CD4-positive, alpha-beta T cell treated with Interleukin-21 for 1 hour (primary cell): ENCODE measurements at places on chromosomes 5 and 9.
A peak's percentile ranks its signal among the peaks of the same experiment; 100 is the strongest.

DNA sequence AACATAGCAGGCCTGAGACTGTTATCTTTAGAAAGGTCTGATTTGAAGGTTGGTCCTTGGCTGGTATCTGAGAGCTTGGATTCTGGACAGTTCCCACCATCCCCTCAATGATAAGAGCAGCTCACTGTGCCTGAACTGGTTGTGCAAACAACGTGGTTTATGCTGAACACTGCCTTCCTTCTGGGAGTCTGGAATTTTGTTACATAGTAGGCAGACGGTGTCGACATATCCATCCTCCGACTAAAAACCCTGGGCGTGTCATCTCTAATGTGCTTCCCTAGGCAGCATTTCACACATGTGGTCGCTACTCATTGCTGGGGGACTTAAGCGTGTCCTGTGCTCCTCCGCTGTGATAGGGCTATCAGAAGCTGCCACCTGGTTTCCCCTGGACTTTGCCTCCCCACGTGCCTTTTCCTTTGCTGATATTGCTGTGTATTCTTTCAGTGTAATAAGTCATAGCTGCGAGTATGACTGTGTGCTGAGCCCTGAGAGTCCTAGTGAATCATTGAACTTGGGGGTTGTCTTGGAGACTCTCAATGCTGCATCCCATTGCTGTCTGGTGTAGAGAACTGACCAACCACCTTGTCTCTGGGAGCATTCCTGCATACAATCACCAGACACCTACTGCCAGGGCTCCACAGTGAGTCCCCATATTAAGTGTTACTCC is 119.1 kb upstream of the TBC1D2 start:
- DNase-seq: no peak

GRCh38 chr9:27407491-27407890 is 110.5 kb upstream of the EQTN start:
- no peak for DNase-seq

- no peak for DNase-seq
Observed at GRCh38 chr9:13587571-13587970, 308.1 kb upstream of the MPDZ start.

- no peak for DNase-seq
Observed at GRCh38 chr5:173642191-173642816, 25.9 kb upstream of the BOD1 start.

DNA sequence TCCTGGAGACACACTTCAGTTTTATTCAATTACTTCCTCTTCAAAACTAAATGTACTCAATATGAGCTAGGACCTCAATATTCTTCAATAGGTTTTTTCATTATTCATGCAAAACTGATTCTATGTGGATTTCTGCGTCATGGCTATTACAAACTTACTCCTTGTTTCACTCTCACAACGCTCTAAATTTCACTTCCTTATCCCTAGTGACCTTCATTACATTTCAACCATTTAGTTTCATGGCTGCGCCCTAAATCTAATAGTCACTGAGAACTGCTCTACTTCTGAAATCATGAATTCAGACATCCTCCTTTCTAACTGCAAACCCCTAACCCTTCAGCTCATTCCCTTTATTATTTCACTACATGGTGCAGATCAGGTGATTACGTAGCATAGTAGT is 93.9 kb downstream of the SLC25A46 start:
- no peak for DNase-seq

GRCh38 chr9:108671176-108671575 is 184.6 kb downstream of the ACTL7B start:
- no peak for DNase-seq

DNA sequence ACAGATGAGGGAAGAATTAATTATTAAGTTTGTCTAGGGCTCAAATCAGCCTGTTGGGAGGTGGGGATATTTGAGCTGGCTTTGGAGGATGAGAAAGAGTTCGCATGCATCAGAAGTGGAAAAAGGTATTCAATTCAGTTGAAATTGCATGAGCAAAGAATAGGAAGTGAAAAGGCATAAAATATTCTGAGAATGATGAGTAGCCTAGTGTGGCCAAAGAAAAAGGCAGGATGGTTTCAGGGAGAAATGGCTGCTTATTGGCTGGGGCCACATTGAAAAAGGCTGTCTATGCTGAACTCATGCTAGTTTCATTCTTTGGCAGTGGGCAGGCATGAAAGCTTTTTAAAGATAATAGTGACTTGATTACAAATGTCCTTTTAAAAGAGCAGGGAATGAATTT is 235.4 kb upstream of the RIOK2 start:
- DNase-seq: no peak

- DNase-seq: no peak
Observed at GRCh38 chr9:124390794-124391658, 24.2 kb downstream of the PSMB7 start.

DNA sequence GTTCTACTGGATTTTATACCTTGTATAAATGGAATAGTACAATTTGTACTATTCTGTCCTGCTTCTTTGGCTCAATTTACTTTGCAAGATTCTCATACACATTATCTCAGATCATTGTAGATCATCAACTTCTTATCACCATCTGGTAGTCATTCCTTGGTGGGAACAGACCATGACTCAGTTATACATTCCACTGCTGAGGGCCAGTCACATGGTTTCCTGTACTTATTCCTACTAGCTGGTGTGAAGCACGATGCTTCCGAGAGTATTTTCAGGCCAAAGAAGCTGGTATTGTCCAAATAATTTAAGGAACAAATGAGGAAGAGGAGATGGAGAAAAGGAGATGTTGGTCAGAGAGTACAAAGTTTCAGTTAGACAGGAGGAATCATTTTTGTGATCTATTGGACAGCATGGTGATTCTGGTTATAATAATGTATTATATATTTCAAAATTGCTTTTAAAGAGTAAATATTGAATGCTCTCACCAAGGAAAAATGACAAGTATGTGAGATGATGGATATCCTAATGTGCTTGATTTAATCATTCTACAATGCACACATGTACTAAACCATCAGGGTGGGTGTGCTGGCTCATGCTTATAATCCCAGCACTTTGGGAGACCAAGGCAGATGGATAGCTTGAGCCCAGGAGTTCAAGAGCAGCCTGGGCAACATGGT is 124.1 kb downstream of the SYK start:
- DNase-seq: no peak

DNA sequence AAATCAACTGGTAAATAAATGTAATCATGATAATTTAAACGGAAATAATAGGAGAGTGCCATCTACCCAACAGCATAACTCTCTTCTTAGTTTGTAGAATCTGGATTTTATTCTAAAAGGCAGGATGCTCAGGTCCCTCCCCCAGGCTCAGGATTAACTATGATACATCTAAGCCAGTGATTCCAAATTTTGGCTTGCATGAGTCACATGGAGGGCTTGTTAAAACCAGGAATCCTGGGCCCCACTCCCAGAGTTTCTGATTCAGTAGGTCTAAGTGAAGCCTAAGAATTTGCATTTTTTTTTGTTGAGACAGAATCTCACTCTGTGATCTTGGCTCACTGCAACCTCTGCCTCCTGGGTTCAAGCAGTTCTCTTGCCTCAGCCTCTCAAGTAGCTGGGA is 62.3 kb upstream of the ZFR start:
- DNase-seq: no peak

DNA sequence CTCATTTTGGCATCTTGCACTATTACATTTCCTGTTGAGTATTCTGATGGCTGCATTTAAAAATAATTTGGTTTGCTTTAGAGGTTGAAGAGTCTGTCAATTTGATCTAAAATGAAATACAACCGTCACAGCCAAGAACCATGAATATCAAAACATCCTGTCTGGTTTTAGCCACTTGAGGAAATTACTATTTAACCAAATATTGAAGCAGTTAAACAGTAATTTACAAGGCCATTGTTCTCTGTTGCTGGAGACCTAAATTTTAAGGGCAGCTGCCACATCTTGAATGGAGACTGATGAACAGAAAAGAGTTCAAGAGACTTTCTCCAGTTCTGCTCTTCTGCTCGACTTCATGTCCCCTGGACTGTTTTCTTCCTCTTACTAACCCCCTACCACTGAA is 549.4 kb downstream of the LRRC70 start:
- DNase-seq: no peak

DNA sequence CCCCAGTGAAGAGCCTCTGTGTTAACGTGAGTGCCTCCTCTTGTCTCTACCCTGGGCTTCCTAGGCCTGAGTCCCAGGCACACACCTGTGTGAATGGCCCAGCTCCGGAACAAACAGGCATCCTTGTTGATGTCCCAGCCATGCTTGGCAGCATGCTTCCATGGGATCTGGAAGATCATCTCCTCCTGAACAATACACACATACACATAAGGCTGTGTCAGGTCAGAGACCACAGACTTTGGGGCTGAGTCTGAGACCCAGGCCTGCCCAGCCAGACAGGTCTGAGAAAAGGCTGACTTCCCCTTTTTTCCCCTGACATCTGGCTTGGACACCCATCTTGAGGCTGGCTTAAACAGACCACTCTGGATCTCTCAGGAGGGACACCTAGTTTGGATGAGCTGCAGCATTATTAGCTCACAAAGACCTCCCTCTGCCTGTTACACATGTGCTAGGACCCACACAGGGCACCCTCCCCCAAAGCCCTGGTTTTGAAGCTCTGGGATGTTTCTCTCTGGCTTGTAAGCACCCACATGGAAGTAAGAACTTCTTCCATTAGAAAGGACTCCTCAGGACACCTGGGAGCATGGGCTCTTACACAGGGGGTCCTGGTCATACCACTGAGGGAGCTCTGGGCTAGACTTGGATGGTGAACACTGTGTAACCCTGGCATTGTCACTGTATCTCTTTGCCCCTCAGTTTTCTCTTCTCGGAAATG is 2.6 kb downstream of the IRF1 start:
- DNase-seq: peak; percentile 44

DNA sequence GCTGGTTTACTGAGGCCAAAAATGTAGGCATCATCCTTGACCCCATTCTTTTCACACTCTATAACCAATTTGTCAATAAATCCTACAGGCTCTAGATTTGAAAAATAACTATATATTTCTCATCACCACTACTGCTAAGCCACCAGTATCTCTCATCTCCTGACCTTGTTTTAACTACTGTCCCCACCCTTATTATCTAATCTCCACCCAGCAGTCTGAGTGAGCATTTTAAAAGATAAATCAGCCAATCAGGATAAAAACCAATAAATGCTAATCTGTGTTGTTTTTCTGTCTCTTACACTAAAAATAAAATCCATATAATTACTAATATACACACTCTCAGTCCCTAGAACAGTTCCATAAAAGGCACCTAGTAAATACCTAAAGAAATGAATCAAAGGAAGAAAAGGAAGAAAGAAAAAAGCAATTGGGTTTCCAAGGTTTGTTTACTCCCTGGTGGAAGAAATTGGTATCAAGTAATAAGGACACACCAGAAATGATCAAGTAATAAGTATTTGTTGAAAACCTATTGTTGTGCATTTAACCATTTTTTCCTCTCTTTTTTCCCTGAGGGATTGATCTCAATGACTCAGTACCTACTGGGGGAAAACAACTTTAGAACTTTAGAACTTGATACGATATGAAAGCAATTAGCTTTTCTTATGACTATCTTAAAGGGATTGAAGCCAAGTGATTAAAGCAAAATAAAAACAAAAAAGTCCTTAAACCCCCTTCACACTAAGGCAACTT is 19.3 kb downstream of the MRPS27 start:
- DNase-seq: no peak

DNA sequence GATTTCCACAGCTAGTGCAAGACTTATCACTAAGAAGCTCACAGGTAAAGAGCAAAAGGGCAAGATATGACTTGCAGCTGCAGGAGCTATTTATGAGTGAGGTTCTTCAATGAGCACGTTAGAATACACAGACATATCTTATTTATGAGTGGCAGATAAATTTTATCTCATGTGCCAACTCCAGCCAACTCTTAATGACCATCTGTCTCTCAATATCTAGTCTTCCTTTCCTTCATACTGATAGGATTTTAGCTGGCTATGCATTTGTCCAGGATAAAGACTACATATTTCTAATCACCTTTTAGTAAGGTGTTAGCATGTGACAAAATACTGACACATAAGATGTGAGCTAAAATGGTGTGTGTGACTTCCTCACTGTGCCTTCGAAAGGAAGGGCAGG is 304.5 kb downstream of the TRPM3 start:
- no peak for DNase-seq

DNA sequence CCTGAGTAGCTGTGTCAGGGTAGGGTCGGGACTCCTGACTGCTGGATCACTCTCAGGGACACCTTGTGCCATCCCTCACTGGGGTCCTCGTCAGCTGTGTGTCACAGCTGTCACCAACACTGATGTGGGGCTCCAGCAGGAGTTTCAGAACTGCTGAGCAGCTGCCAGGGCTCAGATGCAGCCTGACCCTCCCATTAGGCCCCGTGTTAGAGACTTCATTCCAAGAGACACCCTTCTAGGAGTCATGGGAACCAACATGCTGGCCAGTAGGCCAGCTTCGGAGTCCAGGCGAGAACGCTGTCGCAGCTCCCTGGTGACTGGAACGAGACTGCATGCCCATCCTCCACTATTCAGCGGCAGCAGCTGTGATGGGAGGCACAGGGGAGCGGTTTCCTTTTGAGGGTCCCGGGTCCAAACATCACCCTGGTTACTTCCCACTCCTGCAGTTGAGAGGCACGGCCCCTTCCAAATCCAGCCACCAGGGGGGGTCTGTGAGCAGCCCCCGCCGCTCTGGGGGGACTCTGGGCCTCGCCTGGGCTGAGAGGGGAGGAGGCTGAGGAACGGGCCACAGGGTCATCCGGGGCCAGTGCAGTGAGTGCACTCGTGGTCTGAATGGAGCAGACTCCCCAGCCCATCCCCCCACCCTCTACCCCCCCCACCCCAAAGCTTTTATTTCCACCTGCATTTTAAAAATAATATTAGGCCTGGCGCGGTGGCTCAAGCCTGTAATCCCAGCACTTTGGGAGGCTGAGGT is 12.6 kb upstream of the TCF7 start:
- DNase-seq: peak; percentile 79

- DNase-seq: no peak
Observed at GRCh38 chr9:18971404-18971803, 61.6 kb downstream of the SAXO1 start.

DNA sequence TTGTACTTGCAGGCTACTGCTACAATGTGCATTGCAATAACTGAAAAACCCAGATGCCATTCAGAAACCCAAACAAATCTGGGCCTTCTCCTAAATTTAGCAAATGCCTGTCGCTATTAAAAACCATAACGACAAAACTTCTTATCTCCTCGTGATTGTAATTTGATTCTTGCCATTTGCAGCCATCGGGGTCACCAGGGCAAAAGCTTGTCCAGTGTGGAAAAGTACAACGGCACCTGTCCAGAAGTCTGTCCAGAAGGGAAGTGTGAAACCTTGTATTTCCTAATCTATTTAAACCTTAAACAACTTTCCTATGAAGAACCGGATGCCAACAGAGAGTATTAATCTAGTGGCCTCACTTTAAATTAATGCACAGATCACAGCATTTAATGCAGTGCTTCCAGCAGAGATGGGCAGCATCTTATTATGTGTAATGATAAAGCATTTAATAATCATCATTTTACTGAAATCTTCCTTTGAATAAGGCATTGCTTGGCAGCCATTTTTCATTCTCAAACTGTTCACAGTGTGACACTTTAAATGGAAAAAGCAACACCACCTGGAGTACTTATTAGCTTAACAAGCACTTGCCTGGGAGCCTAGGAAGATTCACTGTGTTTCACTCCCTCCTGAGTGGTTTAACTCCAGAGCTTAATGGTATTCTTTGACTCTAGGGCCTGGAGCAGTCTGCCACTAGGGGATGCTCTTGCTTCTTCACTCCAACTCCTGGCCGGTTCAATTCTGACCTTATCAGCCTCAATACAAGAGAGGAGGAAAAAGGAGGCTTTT is 4.9 kb upstream of the C7 start:
- peak; percentile 20 for DNase-seq
